ENCODE measurements at places on chromosomes 5 and 9.

- DNase-seq = no peak
Observed at GRCh38 chr5:65910711-65911110, 15.7 kb upstream of the ERBIN start.

DNA sequence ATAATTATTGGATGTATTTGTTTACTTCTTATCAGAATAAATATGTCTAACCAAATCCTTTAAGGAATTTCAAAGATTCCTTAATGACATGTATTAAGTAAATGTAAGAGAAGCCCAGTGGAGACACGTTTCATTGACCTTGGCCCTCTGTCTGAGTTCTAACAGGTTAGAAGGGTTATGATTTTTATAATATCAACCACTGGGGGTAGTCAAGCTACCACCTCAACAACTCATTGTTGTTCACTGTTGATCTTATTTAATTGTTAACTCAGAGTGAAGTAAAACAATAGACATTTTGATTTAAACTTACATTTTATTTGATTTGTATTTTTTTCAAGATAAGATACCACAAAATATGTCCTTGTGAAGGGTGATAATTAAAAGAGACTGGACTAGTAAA is 499.2 kb upstream of the COX7C start:
- no peak for DNase-seq

- DNase-seq = no peak
Observed at GRCh38 chr9:5900622-5901021, 9.9 kb downstream of the MLANA start.

GRCh38 chr5:15728811-15729210 is 228.8 kb downstream of the FBXL7 start:
- DNase-seq = no peak

DNA sequence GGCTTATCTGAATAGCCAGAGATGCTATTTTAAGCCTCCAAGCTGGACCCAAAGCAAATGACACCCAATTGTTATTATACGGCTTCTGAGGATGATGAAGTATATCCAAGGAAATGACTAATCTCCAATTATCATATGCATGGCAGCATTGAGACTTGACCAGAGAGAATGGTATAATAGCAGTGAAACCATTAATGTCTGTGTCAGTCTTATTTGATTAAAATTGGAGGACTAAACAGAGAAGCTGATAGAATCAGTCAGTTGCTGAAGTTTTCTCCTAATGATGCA is 200.5 kb downstream of the EFNA5 start:
- DNase-seq = no peak

DNA sequence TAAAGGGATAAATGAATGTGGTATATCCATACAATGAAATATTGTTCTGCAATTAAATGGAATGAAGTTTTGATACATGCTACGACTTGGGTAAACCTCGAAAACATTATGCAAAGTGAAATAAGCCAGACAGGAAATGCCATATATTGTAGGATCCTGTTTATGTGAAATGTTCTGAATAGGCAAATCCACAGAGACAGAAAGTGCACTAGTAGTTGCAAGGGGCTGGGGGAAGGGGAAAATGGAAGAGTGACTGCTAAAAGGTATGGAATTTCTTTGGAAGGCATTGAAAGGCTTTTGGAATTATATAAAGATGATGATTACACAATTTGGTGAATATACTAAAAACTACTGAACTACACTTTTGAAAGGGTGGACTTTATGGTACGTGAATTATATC is 97.0 kb downstream of the FOXD1 start:
- DNase-seq = no peak

DNA sequence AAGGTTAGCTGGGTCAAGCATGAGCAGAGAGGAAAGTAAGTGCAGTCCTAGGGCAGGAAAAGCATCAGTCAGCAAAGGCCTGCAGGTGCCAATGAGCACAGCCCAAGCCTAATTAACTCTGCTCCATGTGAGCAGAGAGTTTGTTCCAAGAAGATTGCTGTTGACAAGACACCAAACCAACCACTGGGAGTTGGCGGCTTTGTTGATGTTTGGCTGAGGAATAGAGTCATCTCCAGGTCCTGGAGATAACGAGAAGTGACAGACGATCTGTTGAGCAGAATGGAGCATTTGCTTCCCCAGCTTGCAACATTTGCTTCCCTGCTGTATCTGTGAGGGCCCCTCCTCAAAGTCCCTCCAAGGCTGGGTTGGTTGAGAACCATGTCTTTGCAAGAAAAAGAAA is 68.2 kb downstream of the FAM114A2 start:
- no peak for DNase-seq

DNA sequence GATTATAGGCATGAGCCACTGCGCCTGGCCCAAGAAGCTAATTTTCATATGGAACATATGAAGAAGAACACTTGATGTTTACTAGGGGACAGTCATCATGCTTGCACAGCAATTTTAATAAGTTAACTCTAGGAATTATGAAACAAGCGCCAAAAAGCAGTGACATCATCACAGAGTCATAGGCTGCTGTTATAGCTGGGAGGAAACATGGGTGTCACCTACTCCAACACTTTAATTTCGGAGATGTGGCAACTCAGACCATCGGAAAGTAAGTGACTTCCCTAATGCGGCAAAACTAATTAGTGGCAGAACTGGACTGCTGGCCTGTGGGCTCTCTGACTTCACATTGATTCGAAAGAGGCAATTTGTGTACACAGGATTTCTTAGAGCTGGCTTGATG is 38.1 kb upstream of the EQTN start:
- no peak for DNase-seq

DNA sequence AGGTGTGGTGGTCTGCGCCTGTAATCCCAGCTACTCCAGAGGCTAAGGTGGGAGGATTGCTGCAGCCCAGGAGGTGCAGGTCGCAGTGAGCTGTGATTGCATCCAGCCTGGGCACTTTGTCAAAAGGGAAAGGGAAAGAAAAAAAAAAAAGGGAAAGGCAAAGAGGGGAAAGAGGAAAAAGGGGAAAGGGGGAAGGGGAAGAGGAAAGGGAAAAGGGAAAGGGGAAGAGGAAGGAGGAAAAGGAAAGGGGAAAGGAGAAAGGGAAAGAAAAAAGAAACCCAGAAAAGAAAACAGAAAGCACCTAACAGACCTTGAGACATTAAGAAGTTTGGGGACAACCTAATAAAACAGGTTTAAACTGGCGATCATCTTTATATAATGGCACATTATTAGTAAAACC is 40.0 kb downstream of the IDNK start:
- no peak for DNase-seq

Measured in amniotic epithelial cell (primary cell).